ENCODE measurements at places on chromosomes 16 and 17. TPM values are rescaled to one million over a fixed set of nuclear protein-coding genes. Genes with fewer than 3 reads are reported as not detected.

Gene KRTAP3-1
- not detected for total RNA-seq

Gene NPIPA2
- total RNA-seq: not detected

- H3K4me3 ChIP-seq: no peak overlapping the region
- no peaks in the 10 kb centered on the region for H3K27me3 ChIP-seq
- H3K4me1 ChIP-seq: no peaks in the 10 kb centered on the region
- H3K36me3 ChIP-seq: no peaks in the 10 kb centered on the region
These were observed 12.9 kb upstream of the CACNG5 start for GRCh38 chr17:66822009-66822408.

- H3K27me3 ChIP-seq: no peaks in the 10 kb centered on the region
- H3K36me3 ChIP-seq: peaks cover 51% of the 10 kb centered on the region
- H3K4me1 ChIP-seq: peaks cover 7% of the 10 kb centered on the region
- H3K27ac ChIP-seq: no peak overlapping the region
- no peak for DNase-seq
- no peak overlapping the region for H3K4me3 ChIP-seq
These were observed 50.7 kb upstream of the ARHGAP44 start for GRCh38 chr17:12738624-12739023.

GRCh38 chr17:49967621-49968404 is 1.2 kb upstream of the DLX4 start:
- H3K4me1 ChIP-seq: peaks cover 43% of the 10 kb centered on the region
- no peak for DNase-seq
- peaks cover 51% of the 10 kb centered on the region for H3K27me3 ChIP-seq
- no peak overlapping the region for H3K27ac ChIP-seq
- H3K36me3 ChIP-seq: no peaks in the 10 kb centered on the region

DNA sequence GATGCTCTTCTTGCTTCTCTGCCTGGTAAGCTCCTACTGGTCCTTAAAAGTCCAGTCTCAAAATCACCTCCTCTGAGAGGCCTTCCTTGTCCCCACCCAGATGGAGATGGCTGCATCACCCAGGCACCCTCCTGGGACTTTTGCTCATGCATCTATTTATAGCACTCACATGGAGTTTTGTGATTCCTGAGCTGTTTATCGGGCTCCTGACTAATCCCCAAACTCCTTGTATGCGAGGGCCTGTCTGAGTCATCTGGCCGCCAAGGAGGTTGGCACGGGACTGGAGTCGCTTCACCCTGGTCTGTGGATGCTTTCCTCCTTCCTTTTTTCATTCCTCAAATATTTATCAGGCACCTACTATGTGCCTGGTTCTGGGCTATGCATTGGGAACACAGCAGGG is 2.3 kb upstream of the MAP2K3 start:
- peaks cover 13% of the 10 kb centered on the region for H3K4me1 ChIP-seq
- H3K27me3 ChIP-seq: no peaks in the 10 kb centered on the region
- H3K4me3 ChIP-seq: no peak overlapping the region
- peak overlapping the region; percentile 95 for H3K27ac ChIP-seq

GRCh38 chr17:57534863-57535248 is 210.2 kb downstream of the CCDC182 start:
- no peaks in the 10 kb centered on the region for H3K27me3 ChIP-seq
- no peaks in the 10 kb centered on the region for H3K4me1 ChIP-seq
- H3K4me3 ChIP-seq: no peak overlapping the region

DNA sequence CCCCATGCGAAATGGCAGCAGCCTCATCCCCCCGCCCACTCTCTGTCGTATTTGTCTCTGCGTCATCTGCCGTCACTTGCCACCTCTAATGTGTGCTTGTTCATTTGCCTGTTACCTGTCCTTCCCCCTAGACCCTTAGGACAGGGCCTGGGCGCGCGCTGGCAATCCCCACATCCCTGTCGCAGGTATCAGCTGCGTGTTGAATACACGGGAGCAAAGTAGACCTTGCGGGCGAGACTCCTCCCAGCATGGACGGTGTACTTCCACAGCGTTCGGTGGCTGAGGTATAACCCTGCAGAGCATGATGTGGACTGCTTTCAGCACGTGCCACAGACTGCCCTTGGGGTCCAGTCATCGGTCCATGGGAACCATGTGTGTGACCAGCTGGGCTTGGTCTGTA is 170.1 kb upstream of the CHMP6 start:
- no peak overlapping the region for H3K27ac ChIP-seq
- peak; percentile 56 for DNase-seq
- no peaks in the 10 kb centered on the region for H3K4me1 ChIP-seq
- no peaks in the 10 kb centered on the region for H3K27me3 ChIP-seq
- no peak overlapping the region for H3K4me3 ChIP-seq
- no peaks in the 10 kb centered on the region for H3K36me3 ChIP-seq

- H3K4me3 ChIP-seq: no peak overlapping the region
- H3K27me3 ChIP-seq: no peaks in the 10 kb centered on the region
- H3K4me1 ChIP-seq: no peaks in the 10 kb centered on the region
- no peaks in the 10 kb centered on the region for H3K36me3 ChIP-seq
These were observed 312.2 kb downstream of the TMEM114 start for GRCh38 chr16:8278031-8278580.
